ENCODE measurements at places on chromosomes 2 and 18.
A peak's percentile ranks its signal among the peaks of the same experiment; 100 is the strongest.

DNA sequence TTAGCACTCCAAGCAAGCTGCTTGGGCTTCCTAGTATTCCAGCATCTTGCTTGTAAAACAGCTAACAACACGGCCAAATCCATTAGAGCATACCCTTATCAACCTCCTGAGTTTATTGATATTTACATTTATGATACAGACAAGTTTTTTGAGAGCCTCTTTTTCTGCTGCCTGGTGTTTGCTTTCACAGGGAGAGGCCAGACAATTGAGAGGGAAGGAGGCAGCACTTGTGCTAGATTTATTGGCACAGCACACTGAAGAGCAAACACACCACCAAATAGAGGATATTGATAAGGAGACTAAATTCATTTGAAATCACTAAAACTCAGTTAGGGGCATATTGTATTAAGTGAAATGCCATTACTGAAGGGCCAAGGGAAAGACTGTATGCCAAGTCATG is 1142.3 kb upstream of the FANCL start:
- no peak for DNase-seq

DNA sequence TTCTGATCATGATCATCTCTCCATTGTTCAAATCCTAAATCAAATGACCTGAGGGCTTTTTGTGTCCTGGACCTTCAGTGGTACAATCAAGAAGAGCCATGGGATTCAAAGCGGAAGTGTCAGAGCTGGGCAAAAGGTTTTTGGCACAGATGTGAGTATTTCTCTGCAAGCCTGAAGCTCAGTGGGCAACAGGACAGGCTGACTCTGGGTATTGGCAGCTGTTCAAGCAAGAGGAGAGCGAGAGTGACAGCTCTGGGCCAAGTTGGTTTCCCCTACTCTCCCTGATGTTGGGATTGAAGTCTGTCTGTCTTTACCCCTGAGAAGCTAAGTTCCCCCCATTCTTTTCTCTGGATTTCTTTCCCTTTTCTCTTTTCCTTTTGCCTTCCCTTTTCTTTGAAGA is 33.3 kb downstream of the DSEL start:
- DNase-seq, result no peak

GRCh38 chr2:215794829-215795546 is 218.4 kb downstream of the MREG start:
- DNase-seq, result no peak

DNA sequence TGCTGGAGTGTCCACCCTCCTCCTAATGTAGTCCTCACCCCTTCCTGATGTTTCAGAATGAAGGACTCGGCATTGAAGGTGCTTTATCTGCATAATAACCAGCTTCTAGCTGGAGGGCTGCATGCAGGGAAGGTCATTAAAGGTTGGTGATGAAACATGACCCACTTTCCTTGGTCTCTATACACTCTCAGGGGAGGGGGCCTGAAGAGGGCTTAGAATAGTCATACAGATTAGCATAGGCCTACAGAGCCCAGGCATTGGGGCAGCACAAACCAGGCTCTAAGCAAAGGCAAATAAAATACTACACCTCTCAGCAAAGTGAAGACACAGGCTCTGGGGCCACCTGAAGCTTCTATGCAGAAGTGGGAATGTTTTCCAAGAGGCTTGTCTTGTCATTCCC is 1.8 kb downstream of the IL36RN start:
- no peak for DNase-seq

- peak; percentile 64 for DNase-seq
Observed at GRCh38 chr2:39408351-39409136, 28.5 kb downstream of the MAP4K3 start.

GRCh38 chr18:61606759-61607158 is 273.5 kb downstream of the CDH20 start:
- DNase-seq, result no peak

GRCh38 chr18:55166260-55166598 is 207.0 kb upstream of the CCDC68 start:
- no peak for DNase-seq

DNA sequence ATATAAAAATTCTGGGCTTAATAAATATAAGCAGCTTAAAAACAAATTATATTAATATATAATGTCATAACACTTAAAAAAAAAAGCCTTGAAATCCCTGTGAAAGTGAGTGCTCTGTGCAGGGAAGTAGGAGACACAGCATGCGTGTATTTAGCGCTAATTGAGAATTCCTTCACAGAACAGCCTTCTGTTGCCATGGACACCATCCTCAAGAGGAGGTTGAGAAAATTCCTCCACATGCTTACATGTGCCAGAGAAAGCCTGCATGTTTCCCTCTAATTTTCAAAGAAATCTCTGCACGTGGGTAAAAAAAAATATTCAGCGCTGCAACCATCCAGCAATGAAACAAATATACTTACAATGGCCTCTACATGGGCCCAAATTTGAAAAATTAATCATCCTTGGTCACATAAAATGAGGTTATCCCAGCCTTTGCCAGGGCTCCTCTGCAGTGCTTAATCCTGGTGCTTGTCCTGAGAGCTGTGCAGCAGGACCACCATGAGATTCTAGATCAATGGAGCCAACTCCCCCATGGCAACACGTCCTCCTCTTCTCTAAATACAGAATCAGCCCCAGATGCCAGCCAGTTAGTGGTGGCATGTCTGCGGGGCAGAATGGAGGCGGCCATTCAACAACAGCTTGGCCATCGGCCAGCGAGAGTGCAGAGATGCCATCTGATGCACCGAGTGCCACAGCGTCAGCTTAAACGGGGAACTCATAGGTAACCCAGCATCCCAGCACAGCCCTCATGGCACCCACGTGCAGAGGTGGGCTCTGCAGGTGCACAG is 228.0 kb downstream of the MYT1L start:
- no peak for DNase-seq

DNA sequence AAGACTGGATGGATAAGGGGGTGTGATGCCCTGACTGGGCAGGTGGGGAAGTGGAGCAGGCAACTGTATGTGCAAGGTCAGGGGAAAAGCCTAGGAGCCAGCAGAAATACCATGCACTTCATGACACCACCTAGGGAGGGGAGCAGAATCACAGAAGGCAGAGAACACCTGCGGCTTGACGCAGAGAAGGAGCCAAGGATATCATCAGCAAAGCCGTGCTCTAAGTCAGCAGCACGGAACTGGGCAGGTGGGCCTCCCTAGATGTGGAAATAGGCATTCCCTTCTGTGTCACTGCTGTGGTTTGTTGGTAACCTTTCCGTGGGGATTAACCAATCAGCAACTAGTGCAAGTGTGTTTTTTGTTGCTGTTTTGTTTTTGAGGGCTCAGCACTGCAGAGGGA is 41.3 kb downstream of the HDLBP start:
- DNase-seq, result no peak

All from SK-N-DZ (cell line).